CD4-positive, alpha-beta memory T cell (primary cell): ENCODE measurements at places on chromosomes 13 and 19. TPM values are rescaled to one million over a fixed set of nuclear protein-coding genes. Genes with fewer than 3 reads are reported as not detected.

- DNase-seq = no peak
- H3K36me3 ChIP-seq = no peaks in the 10 kb centered on the region
Observed at GRCh38 chr13:23504180-23504579, 66.0 kb upstream of the TNFRSF19 start.

DNA sequence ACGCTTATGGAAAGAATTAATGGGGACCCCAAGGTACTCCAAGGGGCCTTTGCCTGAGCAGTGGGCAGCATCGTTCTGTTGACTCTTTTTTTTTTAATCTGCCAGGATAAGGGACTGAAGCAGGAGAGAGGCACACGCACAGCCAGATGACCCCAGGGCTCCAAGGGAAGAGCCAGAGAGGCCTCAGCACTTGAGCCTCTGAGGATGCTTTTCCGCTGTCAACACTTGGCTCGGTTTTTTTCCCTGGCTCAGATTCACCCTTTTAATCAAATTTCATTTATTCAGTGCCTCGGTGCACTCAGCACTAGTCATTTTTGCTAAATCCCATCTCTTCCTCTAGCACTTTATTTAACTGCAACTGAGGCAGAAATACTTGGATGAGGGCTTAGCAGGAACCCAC, 226.3 kb downstream of the FGF9 start:
- no peak overlapping the region for H3K4me3 ChIP-seq
- no peaks in the 10 kb centered on the region for H3K36me3 ChIP-seq
- H3K27me3 ChIP-seq = no peaks in the 10 kb centered on the region
- no peak overlapping the region for H3K27ac ChIP-seq
- H3K4me1 ChIP-seq = no peaks in the 10 kb centered on the region

- H3K36me3 ChIP-seq = no peaks in the 10 kb centered on the region
- H3K27me3 ChIP-seq = no peaks in the 10 kb centered on the region
- no peak overlapping the region for H3K4me3 ChIP-seq
Observed at GRCh38 chr13:99908140-99908803, 63.3 kb downstream of the ZIC5 start.

DNA sequence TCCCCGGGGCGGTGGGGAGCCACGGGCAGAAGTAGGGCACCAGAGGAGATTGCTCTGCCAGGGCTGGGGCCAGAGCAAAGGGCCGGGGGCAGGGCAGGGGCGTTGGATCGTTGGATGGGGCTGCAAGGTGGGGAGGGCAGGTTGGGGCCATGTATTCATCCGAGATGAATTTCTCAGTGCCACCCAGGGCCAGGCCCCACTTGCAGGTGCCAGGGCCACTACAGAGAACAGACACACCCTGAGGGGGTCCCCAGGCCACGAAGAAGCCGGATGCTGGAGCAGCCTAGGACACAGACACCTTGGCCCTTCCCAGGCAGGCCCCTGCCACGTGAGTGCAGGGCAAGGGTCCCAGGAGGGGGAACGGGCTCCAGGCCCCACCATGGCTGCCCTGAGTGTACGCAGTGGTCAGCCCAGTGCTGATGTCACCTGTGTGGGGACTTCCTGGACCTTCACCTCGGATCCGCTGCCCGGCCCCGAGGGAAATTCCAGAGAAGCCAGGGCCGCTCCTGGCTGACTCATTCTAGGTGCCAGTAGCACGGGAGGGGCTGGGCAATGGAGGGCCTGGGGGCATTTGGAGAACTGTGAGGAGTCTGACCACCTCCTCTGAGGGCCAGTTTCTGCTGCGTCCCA, 9.6 kb upstream of the SBNO2 start:
- DNase-seq = no peak
- no peak overlapping the region for H3K4me3 ChIP-seq
- H3K27me3 ChIP-seq = no peaks in the 10 kb centered on the region
- H3K36me3 ChIP-seq = no peaks in the 10 kb centered on the region

GRCh38 chr13:60448907-60449510, 52.0 kb downstream of the TDRD3 start:
- H3K27ac ChIP-seq = no peak overlapping the region
- H3K27me3 ChIP-seq = no peaks in the 10 kb centered on the region
- no peaks in the 10 kb centered on the region for H3K36me3 ChIP-seq

Gene LGALS14
- total RNA-seq = not detected
